Stimulated activated CD4-positive, alpha-beta T cell treated with anti-CD3 and anti-CD28 coated beads, Interleukin-1b, Interleukin-23, amount 100 ng/mL, for 1 hour (primary cell): ENCODE measurements at places on chromosomes 12 and 14.
A peak's percentile ranks its signal among the peaks of the same experiment; 100 is the strongest.

- no peak for DNase-seq
Measured at GRCh38 chr14:58941629-58942028, 246.8 kb upstream of the DAAM1 start.

- DNase-seq = no peak
Measured at GRCh38 chr12:130601327-130601726, 114.8 kb downstream of the RIMBP2 start.

DNA sequence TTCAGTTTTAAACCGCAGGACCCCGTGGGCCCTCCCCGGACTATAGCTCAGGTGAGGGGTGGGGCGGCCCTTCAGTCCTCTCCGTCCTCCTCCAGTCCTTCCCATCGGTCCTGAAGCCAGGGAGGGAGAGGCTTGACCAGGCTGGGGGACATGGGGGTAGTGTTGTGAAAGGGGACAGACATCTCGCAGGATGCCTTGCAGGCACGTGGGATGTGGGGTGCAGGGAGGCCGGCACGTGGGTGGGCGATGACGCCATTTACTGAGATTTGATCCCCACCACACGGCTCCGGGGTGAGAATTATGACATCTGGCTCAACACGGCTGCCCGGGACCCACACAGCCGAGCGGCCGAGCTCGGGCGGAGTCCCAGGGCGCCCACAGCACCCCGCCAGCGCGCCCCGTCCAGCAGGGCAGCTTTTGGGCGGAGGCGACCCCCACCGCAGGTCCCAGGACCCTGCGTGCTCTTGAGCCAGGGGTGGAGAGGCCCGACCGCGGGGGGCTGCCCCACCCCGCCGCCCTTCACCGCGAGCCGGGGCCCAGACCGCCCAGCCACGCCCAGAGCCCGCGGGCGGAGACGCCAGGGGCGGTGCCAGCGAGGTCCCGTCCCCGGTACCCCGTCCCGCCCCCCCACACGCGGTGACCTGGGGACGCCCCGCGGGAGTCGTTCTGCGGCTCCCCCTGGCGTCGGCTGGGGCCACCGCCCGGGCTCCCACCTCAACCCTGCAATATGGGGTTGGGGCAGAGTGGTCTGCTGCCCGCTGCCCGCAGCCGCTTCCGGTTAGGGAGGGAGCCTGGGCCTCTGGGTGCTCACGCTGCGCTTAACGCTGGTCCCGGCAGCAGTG, 3.3 kb upstream of the EXOC3L4 start:
- DNase-seq = peak; percentile 50

DNA sequence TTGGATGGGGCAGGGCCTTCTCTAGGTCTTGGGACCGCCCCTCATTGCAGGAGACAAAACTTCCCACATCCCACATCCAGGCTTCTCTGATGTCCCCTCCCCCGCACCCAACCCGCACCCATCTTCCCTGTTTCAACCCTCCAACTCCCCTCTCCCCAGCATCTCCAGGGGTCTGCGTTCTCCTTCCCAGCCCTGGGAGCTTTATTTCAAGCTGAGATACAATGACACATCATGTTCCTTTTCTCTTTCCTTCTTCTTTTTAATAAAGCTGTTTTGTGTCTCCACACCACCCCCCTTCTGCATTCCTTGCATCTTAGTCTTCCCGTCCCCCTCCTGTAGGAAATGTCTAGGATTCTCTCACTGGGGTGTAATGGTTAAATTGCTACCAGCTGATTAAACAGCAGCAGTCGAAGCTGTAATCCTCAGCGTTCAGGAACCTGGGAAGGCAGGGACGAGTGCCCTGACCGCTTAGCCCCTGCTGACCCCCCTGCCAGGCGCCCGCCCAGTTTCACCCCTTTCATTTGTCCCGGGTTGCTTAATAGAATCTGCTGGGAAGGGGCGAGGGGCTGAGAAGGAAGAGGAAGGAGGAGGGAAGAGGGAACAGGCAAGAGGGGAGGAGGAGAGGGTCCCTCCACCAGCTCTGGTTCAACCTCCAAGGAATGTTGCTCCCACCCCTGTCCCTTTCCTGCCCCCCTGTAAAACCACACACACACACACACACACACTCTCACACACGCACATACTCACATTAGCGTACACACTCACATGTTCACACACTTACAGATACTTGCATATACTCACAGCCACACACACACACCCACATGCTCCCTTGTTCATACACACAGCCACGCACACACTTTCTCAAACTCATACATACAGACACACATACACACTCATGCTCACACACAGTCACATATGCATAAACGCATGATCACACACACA, 104.5 kb upstream of the MED13L start:
- no peak for DNase-seq

DNA sequence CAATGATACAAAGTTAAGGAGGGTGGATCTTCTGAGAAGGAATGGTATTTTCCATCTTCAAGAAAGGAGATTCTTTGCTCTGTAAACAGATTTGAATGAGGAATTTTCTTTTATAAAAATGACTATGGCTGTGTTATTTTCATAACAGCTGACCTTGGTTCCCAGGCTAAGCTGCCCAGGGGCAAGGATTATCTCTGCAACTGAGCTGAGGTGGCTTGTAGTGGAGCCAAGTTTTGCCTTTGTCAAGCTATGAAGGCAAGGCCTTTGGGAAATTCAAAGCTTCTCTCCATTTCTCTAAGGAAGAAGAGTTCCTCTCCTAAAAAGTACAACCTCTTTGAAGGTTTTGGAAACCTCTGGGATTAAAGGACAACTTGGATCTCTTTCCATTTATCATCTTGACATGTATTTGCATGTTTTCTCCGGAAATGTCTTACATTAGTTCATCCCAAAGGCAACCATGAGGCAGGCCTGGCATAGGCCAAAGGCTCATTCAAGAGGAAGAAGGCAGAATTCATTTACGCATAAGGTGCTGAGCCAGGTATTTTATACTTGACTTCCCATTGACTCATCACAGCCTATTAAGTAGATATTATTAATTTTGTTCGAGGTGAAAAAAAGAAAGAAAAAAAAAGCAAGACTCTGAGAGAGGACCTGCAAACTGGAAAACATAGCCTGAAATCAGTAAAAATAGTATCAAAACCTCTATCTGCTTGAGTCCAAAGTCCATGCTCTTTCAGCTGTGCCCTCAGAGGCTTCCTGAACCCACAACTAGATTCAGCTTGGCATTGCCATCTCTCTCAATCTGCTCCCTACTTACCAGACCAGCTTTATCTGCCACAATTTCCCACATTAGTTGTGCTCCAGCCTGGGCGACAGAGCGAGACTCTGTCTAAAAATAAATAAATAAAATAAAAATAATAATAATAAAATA, 24.0 kb upstream of the CKAP4 start:
- DNase-seq = no peak
